Activated CD8-positive, alpha-beta memory T cell treated with anti-CD3 and anti-CD28 coated beads for 1 hour (primary cell): ENCODE measurements at places on chromosomes 11 and 22.

GRCh38 chr11:28836285-28837081 is 728.3 kb downstream of the METTL15 start:
- DNase-seq: no peak

GRCh38 chr11:40290171-40290631 is 1169.3 kb downstream of the LRRC4C start:
- DNase-seq: no peak

DNA sequence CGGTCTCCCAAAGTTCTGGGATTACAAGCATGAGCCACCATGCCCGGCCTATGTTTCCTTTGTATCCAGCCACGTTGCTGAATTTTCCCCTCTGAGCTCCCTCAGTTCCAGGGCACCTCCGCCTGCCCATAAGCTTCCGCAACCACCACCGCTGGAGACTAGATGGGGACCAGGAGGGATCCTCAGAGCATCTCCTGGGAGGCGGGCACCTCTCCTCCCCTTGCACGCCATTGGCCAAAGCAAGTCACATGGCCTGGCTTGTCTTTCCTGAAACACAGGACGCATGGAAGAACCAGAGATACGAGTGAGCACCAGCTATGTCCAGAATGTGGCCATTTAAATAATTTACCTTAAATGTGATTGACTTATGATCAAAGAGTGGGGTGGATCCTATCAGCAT is 388.3 kb downstream of the BRD1 start:
- DNase-seq: no peak

- DNase-seq: no peak
Observed at GRCh38 chr22:28582806-28583205, 96.8 kb downstream of the TTC28 start.

DNA sequence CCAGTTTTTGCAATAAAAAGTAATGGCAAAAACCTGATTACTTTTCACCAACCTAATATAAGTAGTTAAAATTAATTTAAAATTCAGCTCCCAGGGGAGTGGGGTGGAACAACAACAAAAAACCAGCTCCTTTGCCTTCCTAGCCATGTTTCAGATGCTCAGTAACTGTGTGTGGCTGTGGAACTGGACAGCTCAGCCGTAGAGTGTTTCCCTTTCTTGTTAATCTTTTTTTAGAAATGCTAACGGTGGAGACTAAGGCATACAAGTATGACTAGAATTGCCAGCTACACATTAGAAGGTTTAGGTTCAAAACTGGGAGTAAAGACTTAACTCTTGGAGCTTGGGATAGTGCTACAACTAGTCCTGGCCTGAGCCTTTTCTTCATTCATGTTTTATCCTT is 45.0 kb downstream of the PPP6R3 start:
- DNase-seq: no peak

DNA sequence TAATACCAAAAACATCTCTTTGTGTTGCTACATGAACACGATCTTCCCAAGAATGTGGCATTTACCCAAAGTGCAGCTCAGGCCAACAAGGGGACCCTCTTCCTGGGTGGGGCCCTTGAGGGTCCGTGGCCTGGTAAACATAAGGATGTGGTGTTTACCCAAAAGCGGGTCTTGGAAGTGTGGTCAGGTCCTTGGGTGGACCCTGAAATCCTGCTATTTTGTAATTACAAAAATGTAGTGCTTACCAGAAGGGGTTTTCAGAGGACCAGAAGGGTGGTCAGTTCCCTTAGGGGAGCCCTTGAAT is 87.8 kb upstream of the PRDM11 start:
- DNase-seq: no peak

- DNase-seq: no peak
Observed at GRCh38 chr11:88320149-88320559, 17.4 kb downstream of the CTSC start.

GRCh38 chr11:39341461-39341860 is 2118.0 kb downstream of the LRRC4C start:
- DNase-seq: no peak

DNA sequence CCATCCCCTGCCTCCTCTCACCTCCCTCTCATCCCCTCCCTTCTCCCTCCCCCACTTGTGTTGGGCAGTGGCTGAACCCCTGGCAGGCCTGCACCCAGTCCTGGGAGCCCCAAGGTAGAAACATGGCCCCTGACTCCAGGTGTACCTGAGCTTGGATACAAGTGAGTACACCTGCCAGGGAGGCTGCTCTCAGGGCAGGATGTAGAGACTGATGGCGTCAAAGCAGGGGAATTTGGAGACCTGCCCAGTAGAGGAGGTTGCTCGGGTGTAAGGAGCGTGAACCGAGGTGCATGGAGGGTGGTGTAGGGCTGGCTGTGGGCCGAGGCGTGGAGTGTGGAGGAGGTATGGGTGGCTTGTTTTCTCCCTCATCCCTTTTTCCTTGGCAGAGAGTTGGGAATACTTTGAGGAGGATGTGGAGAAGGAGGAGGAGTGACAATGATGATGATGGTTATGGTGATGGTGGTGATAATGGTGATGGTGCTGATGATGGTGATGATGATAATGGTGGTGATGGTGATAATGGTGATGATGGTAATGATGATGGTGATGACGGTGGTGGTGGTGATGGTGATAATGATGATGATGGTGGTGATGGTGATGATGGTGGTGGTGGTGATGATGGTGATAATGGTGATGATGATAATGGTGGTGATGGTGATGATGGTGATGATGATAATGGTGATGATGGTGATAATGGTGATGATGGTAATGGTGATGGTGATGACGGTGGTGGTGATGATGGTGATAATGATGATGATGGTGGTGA is 12.3 kb downstream of the MRGPRG start:
- DNase-seq: no peak

GRCh38 chr22:35892192-35892591 is 136.4 kb downstream of the RBFOX2 start:
- DNase-seq: no peak

GRCh38 chr11:106642331-106642730 is 375.9 kb downstream of the GUCY1A2 start:
- DNase-seq: no peak

GRCh38 chr22:22079404-22080148 is 97.0 kb upstream of the TOP3B start:
- no peak for DNase-seq

- no peak for DNase-seq
Observed at GRCh38 chr22:33565580-33565995, 354.7 kb downstream of the LARGE1 start.

- no peak for DNase-seq
Observed at GRCh38 chr11:132184079-132184478, 813.7 kb downstream of the NTM start.

DNA sequence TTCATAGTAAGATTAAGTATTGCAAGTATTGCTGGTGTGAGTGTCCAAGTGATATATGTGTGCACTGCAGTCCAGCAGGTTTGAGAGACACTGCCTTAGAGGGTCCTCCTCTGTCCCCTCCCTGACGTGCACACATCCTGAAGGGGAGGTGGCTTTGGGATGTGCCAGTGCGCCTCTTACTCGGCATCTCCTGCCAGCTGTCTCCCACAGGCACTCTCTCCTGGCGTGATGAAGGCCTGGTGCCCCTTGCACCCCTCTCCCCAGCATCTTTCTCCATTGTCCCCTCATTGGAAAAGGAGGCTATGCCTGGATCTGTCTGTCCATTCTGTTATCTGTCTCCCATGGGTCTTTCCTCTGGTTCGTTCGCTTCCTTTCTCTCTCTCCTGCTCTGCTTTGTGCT is 24.2 kb downstream of the GTPBP1 start:
- no peak for DNase-seq

GRCh38 chr11:11270236-11270775 is 82.7 kb downstream of the CSNK2A3 start:
- DNase-seq: no peak

- no peak for DNase-seq
Observed at GRCh38 chr11:65297026-65297672, 17.5 kb upstream of the CDC42EP2 start.

GRCh38 chr11:5348551-5349194 is 2.6 kb upstream of the OR51B6 start:
- DNase-seq: no peak

DNA sequence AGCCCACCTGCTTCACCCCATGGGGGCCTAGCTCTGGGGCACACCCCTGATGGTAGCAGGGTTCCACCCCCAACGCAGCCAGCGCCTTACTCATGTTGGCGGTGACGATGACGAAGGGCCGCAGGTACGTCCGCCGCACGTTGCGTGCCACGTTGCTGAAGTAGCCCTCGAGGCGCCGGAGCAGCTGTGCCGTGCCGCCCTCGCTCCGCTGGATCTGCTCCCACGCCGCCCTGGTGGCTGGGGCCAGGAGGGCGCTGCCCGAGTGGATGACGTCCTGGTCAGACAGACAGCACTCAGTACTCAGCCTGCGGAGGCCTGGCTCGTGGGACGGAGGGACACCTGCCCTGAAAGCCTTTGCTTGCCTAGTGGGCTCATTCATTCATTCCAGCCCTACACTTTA is 50.8 kb downstream of the TRMU start:
- DNase-seq: no peak

DNA sequence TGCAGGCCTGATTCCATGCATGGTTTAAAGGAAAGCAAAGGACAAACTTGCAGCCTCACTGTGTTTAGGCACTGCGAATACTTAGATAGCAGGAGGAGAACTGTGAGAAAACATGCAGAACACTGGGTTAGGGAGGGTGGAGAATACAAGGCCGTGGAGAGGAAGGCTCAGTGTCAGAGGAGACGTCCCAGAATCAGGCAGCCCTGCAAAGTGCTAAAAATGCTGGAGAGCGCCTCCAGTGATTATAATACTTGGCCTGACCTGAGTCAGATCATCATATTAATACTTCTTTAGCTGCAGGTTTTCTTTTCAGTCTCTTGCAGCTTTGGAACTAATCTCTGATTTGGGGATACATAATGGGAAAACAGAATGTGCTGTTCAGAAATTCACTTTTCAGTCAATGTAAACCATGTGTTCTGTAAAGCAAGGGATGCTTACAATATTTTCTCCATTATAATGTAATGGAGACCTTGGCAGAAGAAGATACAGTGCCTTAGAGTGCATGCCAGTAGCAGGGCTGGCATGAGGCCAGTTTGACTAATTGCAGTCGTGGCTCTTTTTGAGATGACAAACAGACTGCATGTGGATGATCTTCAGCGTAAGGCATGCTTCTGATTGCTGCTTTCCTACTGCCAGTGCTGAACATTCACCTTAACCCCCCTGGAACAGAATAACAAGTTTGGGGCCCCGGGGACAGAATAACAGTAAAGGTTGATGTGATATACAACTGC is 16.8 kb downstream of the EXT2 start:
- no peak for DNase-seq

- DNase-seq: peak; percentile 45
Observed at GRCh38 chr11:118691926-118692830, 12.7 kb upstream of the TREH start.

- DNase-seq: no peak
Observed at GRCh38 chr22:49622241-49623105, 205.2 kb downstream of the BRD1 start.

DNA sequence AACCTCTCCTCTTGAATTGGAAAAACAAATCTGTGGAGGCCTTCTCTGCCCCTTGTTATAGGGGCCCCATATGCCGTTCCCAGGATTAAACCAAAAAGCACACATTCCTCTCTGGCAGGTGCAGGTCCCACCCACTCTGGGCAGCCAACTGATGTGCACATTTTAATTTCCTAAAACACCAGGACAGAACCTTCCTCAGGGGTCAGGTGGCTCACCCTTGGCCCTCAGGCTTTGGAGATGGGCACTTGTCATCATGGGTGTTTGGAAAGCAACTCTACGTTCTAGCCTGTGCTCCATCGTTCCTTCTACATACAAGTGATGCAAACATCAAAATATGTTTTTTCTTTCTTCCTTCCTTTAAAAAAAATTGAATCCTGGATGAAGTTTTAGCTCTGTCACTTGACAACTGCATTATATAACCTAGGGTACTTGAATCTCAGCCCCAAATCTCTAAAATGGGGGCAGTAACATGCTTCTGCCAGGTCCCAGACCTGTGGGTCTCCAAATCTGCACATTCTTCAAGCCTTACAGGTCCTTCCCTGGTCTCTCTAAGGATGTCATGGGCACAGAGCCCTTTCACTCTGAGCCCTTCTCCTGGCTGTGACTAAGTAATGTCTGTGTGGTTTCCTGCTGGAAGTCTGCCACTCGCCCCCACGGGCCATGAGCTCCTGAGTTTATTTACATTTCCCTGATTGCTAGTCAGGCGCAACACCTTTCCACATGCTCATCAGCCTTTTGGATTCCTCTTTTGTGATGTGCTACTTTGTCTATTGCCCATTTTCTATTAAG is 43.8 kb downstream of the KCNQ1OT1 start:
- DNase-seq: no peak

GRCh38 chr22:45329530-45329936 is 19.8 kb downstream of the FAM118A start:
- no peak for DNase-seq

DNA sequence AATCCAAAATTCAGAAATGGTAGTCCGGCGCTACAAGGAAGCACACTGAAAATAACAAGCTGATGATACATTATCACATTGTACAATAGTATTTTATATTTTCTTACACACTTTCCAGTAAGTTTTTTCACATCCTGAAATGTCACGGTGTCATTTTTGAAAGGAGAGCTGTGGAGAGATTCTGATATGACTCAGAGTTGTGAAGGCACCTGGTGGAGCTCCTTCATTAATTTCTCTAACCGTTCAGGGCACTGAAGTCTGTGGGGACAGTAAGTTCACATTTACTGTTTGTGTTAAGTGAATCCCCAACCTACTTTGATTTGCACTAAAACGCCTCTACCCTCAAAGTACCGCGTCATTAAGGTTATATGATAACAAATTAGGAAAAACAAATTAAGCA is 13.3 kb downstream of the LDHAL6A start:
- DNase-seq: no peak

GRCh38 chr11:104090767-104091166 is 54.3 kb downstream of the DDI1 start:
- DNase-seq: no peak
